HCT116 (cell line): ENCODE measurements at places on chromosomes 12 and 14. TPM values are rescaled to one million over a fixed set of nuclear protein-coding genes. Genes with fewer than 3 reads are reported as not detected.

DNA sequence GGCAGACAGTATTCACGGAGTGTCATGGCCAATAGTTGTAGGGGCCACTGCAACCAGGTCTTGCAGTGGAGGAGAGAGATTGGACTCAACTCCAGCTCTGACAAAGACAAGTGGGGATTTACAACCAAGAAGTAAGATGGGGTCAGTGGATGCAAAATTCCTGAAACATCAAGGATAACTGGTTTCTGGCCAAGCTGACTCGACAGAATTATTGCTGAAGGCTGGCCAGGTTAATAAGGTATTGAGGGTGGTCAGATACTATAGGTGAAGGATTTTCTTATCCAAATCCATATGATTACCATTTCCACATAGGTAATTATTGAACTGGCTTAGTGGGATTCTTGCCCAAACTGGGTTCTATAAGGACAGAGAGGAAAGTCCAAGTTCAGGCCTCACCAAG is 64.9 kb upstream of the FOXG1 start:
- no peaks in the 10 kb centered on the region for H3K27me3 ChIP-seq
- DNase-seq: no peak
- H3K4me1 ChIP-seq: no peaks in the 10 kb centered on the region
- H3K27ac ChIP-seq: no peak overlapping the region

- DNase-seq: no peak
- peaks cover 4% of the 10 kb centered on the region; the same call in 1 of the 2 replicates for H3K4me1 ChIP-seq
- no peaks in the 10 kb centered on the region for H3K36me3 ChIP-seq
- no peak overlapping the region for H3K4me3 ChIP-seq
- H3K27ac ChIP-seq: no peak overlapping the region
- no peaks in the 10 kb centered on the region for H3K27me3 ChIP-seq
Observed at GRCh38 chr14:37093364-37093763, 79.0 kb downstream of the SLC25A21 start.

DNA sequence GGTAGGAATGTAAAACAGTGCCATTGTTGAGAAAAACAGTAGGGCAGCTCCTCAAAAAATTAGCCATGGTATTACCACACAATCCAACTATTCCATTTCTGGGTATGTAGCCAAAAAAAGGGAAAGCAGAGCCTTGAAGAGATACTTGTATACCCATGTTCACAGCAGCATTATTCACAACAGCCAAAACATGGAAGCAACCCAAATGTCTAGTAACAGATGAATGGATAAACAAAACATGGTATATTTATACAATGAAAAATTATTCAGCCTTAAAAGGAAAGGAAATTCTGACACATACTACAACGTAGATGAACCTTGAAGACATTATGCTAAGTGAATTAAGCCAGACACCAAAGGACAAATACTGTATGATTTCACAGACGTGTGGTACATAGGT is 67.6 kb upstream of the GNG2 start:
- no peaks in the 10 kb centered on the region for H3K27me3 ChIP-seq
- no peak for DNase-seq
- no peak overlapping the region for H3K27ac ChIP-seq
- H3K36me3 ChIP-seq: no peaks in the 10 kb centered on the region

DNA sequence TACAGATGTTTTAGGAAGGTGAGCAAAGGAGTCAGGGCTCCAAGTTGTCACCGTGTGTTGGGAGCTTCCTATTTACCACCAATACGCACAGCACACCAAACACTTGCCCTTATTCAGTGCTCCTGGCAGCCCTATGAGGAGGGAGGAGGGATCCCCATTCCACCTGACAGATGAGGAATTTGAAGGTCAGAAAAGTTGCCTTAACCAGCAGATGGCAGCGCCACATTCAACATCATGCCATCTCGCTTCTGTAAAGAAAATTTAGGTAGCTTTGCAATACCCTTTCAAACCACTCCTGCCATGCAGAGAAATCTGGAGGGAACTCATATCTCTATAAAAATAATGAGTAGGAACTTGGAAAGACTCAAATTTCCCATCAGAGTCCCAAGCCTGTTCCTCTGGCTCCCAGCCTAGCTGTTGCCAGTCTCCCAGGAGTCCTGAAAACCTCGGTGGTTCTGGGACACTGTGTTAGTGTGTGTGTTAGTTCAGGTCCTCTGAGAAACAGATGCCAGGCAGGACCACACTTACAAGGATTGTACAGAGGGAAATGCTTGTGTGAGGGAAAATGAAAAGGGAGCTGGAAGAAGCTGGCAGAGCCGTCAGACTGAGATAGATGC is 410.5 kb downstream of the MED13L start:
- H3K4me3 ChIP-seq: no peak overlapping the region
- H3K27me3 ChIP-seq: peaks cover 17% of the 10 kb centered on the region; the same call in 1 of the 2 replicates
- no peak for DNase-seq

The NPFF gene
- not detected for total RNA-seq
